GM04503 (cell line): ENCODE measurements at places on chromosomes 5 and 9.

DNA sequence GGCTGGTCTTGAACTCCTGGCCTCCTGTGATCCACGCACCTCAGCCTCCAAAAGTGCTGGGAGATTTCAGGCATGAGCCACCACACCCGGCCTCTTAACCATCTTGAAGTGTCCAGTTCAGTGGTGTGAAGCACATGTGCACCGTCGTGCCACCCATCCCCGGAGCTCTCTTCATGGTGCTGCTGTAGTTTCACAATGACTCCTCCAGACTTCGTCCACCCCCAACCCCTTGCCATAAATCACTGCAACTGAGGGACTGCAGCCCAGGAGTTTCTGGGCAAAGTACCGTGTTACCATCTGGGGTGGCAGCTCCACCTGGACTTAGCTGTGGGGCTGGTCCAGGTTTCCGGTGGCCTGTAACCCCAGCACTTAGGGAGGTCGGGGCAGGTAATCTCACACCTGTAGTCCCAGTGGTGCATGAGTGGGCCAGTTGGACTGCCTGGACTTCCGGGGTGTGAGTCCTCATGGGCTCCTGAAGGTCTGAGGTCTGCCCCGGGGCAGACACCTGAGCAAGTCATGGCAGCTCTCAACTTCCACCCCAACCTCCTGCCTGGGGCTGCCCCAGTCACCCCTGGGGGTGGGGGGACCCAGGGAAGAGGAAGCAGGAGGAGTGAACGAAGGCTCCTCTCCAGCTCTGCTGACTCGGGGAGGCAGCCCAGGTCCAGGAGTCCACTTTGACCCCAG lies 6.6 kb upstream of the N4BP3 start:
- DNase-seq: no peak

DNA sequence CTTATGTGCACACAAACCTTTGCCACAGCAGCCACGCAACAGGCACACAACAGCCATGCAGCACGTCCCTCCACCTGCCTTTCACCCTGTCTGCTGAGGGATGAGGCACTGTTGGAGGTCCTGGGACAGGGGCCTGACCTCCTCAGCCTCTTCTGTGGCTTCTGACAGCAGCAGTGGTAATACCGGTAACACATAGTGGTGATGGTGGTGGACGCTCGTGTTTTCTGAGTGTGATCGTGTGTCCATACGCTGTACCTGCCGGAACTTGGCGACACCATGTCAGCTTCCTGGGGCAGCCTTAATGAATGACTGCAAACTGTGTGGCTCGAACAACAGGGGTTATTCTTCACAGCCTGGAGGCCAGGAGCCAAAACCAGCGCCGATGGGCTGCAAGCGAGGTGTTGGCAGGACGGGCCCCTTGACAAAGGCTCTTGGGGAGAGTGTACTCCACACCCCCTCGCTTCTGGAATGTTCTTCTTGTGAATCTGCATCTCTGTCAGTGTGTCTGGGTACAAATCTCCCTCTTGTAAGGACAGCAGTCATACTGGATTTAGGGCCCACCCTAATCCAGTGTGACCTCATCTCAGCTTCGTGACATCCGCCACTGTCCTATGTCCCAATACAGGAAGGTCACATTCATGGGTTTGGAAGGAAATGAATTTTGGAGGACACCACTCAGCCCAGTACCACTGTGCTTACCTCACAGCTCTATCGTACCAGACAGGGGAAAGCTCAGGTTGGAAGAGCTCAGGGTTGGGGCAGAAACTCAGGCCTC lies 55.3 kb upstream of the EXOC3 start:
- DNase-seq: no peak

GRCh38 chr5:88396000-88396535 lies 127.4 kb upstream of the TMEM161B start:
- no peak for DNase-seq

GRCh38 chr9:29564564-29564963 lies 1991.3 kb upstream of the C9orf72 start:
- DNase-seq: no peak

DNA sequence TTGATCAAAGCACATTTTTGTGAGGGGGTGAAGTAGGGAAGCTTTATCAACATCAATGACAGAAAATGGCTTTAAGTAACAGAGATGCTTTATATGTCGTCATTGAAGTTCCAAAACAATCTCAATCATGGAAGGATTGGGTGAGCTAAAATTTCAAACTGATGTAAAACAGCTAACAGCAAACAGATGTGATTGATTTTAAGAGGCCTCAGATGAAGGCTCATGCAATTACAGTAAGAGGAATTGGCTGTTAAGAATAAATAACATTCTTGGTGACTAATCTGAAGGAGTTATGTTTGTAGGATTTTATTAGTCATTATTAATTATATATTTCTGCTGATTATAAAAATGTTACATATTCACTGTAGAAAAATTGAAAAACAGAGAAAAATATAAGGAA lies 63.5 kb upstream of the PUM3 start:
- no peak for DNase-seq

GRCh38 chr5:168334695-168335094 lies 43.2 kb downstream of the WWC1 start:
- peak; percentile 64 for DNase-seq

DNA sequence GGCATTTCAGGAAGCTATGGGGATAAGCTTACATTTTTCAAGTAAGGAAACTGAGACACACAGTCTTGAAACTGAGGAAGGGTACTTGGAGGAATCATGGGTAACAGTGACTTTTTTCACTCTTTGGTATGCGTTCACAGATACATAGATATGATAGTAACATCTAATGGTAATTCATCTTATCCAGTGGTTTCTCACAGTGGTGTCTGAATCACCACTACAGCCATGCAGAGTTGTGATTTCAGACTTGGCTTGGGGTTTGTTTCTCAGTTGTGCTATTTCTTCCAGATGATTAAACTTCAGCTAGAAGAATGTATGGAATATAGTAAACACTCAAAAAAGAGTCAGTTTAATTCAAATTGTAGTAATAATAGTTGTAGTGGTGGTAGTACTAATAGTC lies 239.1 kb upstream of the NUDT12 start:
- peak; percentile 6 for DNase-seq

- no peak for DNase-seq
Observed at GRCh38 chr9:77764894-77765780, 117.0 kb upstream of the GNA14 start.

- DNase-seq: no peak
Observed at GRCh38 chr9:99142275-99142674, 37.4 kb downstream of the TGFBR1 start.

DNA sequence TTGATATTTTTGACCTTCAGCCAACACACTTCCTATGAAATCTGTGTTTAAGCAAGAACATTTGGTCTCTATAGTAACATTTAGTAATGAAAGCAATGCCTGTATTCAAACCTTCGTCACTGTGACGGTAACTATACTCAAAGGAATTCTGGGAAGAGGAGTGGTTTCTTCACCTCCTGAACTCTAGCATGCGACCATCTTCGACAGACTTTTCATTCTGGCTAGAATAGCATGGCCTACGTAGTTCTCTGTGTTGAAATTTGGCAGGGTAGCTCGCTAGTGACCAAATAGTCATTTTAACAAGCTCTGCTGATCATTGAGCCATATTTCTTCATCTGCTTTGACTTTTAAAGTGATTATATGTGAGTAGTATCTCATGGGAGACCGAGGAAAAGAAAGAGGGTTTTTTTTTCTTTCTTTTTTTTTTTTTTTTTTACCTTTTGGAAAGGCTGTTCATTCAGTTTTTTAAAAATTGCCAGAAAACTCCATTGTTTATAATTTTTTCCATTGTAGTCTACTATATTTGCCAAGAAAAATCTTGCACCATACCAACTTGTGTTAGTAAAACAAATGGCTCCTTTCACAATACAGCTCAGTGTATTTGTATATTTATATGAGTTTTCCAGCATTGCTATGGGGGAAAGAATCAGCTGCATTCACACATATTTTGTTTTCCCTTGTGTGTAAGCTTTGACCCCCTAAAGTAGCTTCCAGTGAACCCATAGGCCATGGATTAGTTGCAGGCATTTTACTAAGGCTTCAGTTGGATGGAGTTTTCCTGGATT lies 166.8 kb downstream of the NNT start:
- DNase-seq: peak; percentile 92

- no peak for DNase-seq
Observed at GRCh38 chr5:1515311-1515920, 8.3 kb downstream of the LPCAT1 start.

DNA sequence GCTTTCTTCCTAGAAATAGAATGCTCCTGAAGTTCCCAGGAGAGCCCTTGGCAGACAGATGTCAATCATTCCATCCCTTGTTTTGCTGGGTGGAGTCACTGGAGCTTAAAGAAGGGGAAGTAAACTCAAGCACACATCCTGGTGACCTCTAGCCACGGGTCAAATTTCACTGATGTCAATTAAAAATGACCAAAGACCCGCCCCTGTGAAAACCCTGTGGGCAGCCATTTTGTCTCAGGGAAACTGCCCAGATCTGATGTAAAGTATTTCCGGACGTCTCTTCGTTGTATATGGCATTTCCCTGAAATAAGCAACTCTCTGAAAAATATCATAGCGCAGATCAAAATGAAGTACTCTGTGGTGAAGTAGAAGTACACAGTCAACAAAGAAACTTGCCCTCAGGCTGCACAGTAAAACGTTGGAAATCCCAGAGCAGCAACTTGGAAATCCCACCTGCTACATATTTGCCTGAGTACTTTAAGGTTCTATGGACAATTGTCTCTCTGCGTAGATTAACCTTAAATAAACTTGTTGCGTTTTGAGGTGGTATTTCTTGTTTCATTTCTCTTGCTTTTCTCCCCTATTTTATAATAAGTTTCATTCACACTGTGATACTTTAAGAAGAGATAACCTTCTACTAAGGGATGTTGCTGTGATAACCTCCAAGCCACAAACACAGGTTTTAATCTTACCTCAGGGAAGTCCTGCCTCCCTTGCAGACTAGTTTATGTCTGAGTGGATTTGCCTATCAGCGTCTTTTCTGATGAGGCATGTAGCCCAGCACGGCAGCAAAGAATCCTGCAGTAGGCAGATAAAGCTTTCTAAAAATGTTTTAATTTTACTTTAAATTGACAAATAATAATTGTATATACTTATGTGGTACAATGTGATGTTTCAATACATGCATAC lies 60.9 kb upstream of the PIP5K1B start:
- DNase-seq: no peak

GRCh38 chr9:36126016-36126730 lies 10.4 kb upstream of the GLIPR2 start:
- DNase-seq: no peak

DNA sequence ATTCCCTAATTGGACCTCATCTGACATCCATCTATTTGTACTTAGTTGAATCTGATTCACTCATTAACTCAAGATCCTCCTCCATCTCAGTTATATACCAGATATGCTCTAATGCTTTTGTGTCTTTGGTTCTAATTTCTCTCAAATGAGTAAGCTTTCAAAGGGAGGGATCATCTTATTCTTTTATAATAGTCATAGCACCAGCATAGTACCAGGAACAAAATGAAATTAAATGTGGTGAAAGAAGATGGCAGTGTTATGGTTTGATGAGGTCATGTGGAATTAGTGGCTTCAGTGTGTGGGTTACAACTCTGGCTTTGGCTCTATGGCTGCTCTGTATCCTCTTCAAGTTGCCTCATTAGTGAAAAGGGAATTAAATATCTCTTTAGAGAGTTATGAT lies 32.5 kb upstream of the ZNF366 start:
- DNase-seq: no peak

DNA sequence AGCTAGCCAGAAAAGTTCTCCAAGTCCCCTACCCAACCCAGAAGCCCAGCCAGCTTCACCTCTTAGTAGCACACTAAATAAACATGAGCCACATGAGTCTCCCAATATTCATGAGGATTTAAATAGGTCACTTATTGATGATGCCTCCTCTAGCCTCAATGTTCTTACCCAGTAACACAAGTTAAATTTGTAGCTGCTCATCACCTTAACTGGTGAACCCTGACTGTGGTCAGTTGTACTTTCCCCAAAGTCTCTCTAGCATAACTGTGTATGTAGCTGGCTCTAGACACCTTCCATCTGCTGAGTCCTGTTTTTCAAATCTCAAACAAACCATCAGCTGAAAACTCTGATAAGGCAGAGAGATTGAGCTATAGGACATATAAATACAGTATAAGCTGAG lies 100.3 kb upstream of the ELAVL2 start:
- DNase-seq: no peak

- peak; percentile 81 for DNase-seq
Observed at GRCh38 chr9:69444021-69444420, 119.0 kb downstream of the ENTREP1 start.

DNA sequence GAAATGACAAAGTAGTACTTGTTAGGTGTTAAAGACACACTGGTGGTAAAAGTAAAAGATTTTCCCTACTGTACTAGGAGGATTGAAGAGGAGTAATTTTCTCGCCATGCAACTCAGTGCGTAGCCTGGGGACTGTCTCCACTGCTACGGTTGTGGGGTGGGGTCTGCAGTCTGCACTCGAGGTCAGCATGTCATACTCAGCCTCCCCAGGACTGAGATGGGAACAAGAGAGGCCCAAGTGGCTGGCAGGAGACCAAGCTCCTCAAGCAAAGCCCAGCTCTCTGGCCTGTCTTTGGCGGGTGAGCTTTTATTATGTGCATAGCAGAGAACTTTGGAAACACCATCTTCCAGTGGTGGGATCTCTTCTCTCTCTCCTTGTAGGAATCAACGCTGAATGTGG lies 10.4 kb downstream of the NHP2 start:
- DNase-seq: no peak

DNA sequence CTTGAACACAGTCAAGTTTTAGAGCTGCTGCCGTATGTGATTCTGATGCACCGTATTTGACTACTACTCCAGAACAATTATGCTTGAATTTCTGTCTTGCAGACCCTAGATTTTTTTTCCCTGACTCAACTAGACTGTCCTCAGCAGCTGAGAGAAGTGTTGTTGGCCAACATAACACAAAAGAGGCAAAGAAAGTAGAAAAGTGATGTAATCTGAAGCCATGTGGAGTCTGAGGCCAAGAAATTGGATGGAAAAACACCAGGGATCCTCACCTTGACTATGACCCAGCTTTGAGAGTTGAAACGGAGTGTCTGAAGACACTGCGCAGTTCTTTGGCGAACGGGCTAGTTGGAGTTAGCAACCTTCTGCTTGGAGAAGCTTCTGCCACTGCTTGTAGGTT lies 36.3 kb upstream of the FGF1 start:
- no peak for DNase-seq

DNA sequence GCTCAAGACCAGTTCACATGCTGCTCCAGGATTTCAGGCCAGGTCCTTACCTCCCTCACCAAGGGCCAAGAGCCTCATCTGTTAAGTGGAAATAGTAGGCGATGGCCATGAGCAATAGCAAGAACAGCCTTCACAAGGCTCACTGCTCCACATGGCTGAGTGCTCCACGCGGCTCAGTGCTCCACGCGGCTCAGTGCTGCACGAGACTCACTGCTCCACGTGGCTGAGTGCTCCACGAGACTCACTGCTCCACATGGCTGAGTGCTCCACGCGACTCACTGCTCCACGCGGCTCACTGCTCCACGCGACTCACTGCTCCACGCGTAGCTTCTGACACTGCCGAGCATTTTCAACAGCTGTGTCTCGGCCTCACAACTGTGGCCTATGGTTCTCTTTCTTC lies 36.4 kb upstream of the ADAMTS2 start:
- DNase-seq: no peak
